ENCODE measurements at places on chromosomes 7 and 10.

DNA sequence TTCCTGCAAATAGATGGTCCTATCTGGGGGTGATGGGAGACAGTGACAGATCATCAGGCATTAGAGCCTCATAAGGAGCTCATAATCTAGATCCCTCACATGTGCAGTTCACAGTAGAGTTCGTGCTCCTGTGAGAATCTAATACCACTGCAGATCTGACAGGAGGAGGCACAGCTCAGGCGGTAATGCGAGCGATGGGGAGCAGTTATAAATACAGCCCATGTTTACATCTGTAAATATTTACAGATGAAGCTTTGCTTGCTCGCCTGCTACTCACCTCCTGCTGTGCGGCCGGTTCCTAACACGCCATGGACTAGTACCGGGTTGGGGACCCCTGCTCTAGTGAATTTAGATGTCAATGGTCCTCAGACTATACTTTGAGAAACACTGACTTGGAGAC, 17.0 kb upstream of the CDCA7L start:
- no peak for DNase-seq

DNA sequence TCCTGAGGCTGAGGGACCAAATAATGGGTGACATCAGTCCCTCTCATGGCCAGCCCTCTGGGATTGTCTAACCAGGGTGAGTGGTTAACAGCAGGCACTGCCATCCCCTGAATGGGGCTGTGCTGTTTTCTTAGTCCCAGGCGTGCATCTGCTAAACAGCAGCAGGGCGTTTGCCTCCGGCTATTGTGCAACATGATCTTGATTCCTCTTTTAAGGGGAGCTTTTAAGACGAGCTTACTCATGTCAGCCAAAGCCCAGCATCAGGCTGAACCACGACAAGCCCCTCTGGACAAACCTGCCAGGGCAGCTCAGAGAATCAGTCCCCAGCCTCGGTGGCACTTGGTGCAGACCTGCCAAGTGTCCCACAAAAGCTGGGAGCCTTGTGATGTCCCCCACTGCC, 16.2 kb upstream of the IGFBP3 start:
- DNase-seq: no peak

- no peak for DNase-seq
Observed at GRCh38 chr7:154406312-154406711, 354.1 kb downstream of the DPP6 start.

GRCh38 chr7:1559626-1560590, 3.9 kb upstream of the TMEM184A start:
- DNase-seq: no peak

DNA sequence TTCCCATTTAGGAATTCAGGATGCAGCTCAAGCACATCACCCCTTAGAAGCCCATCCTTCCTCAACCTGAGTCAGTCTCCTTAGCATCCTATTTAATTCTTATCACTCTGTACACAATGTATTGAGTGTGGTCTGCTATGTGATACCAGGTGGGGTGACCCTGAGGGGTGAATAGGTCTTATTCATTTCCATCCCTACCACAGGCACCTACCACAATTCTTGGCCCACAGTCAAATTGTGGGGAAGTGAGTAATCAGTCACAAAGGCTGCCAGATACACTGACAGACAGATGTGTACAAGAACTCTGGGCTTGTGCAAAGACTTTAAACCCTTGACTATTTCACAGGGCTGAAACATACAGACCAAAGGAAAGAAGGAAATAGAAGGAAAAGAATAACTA, 560.5 kb downstream of the PARD3 start:
- no peak for DNase-seq

GRCh38 chr7:27462575-27463270, 200.0 kb downstream of the HIBADH start:
- no peak for DNase-seq

GRCh38 chr7:73622909-73623797, 1.2 kb downstream of the MLXIPL start:
- DNase-seq: no peak

- DNase-seq: no peak
Observed at GRCh38 chr7:151342102-151342646, 562 bp downstream of the NUB1 start.

GRCh38 chr7:24284699-24285506, 913 bp downstream of the NPY start:
- DNase-seq: no peak

- no peak for DNase-seq
Observed at GRCh38 chr10:124523901-124524300, 62.3 kb downstream of the LHPP start.

DNA sequence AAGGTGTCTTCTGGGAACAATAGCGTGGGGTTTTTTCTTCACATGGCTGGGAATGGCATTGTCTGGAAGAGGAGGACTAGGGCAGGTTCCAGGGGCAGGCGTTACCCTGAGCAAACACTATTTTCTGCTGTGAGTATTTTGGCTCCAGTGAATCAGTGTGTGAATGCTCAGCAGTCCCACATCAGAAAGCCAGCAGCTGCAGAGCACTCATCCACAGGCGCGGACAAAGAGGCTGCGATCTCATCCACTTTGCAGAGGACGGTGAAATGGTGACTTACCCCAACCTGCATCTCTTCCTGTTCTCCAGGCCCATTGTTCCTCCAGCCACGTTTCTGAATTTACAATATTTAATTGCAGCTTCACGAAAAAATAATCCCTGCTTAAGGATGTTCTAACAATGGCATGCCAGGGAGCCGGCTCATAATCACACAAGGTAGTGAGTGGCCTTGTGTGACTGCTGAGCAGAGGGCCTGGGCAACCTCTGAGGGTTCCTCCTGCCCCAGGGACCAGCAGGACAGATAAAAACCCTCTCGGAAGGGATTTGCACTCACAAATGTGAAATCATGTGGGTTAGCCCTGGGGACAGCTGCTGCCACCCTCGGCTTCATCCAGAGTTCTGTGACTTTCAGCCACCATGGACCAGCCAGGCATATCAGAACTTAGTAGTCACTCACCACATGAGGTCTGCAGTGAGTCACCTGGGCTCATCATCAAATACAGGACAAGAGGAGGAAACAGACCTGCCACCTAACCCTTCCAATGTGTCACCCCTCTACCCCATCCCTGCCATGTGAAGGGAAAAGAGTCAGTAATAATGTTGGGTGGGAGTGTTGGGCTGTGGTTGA, 65.0 kb upstream of the EN2 start:
- DNase-seq: no peak

GRCh38 chr10:35998026-35998425, 355.9 kb upstream of the FZD8 start:
- DNase-seq: no peak

DNA sequence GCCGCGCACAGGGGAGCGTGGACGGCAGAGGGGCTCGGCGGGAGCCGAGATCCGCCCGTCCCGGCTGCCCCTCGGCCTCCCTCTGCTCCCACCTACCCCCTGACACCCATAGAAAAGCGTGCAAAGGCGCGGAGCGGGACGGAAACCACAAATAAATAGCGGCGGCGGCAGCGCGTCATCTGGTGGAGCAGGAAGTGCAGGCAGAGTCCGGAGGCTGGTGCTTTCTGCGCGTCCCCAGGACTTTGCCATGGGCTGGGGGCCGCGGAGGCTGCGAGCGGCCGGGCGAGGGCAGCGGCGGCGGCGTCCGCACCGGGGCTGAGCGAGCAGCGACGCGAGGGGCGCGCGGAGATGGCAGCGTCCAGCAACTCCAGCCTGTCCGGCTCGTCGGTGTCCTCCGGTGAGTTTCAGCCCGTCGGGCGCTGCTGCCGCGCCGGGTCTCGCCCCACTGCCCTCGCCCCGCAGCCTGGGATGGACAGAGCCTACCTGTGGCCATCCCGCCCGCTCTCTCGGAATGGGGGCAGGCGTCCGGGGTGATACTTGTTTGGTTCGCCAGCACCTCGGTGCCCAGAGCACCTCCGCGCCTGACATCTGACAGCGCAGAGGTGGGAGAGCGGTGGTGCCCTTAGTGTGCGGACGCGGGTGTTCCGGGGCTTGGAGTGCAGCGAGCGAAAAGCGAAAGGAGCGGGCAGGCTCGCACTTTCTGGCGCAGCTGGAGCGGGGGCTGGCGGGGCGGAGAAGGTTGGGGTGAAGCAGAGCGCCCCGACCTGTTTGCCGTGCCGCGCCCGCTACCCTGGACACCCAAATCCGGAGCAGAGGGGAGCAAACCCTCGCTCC, at the start of gene CHN2:
Gene CHN2, plus strand, starts transcription at position 182 of the 834 bp plus-strand sequence.
- peak; percentile 48 for DNase-seq

DNA sequence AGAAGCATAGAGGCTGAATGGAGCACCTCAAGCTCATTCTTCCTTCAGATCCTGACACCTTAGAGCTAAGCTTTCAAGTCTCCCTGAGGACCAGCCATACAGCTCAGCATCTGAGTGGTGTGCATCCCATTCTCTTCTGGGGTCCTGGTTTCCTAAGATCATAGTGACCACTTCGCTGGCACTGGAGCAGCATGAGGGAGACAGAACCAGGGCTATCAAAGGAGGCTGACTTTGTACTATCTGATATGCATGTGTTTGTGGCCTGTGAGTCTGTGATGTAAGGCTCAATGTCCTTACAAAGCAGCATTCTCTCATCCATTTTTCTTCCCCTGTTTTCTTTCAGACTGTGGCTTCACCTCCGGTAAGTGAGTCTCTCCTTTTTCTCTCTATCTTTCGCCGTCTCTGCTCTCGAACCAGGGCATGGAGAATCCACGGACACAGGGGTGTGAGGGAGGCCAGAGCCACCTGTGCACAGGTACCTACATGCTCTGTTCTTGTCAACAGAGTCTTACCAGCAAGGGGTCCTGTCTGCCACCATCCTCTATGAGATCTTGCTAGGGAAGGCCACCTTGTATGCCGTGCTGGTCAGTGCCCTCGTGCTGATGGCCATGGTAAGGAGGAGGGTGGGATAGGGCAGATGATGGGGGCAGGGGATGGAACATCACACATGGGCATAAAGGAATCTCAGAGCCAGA, 31.0 kb downstream of the PRSS2 start:
- DNase-seq: no peak

DNA sequence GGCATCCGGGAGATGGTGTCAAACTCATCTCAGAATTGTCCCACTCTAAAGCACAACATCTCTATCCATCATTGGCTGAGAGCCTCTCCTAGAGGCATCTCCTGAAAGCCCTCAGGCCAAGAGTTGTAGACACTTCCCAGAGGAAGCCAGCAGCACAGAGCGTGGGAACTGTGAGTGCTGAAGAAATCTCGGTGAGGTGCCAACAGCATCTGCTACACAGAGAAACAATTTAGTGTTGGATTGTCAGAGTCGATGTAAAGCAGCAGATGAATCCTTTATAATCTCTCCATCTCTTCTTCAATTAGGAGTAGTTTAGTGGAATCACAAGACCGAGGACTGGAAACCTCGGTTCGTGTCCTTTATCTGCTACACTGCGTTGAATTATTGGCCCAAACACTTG, 172.2 kb downstream of the C7orf25 start:
- DNase-seq: no peak

DNA sequence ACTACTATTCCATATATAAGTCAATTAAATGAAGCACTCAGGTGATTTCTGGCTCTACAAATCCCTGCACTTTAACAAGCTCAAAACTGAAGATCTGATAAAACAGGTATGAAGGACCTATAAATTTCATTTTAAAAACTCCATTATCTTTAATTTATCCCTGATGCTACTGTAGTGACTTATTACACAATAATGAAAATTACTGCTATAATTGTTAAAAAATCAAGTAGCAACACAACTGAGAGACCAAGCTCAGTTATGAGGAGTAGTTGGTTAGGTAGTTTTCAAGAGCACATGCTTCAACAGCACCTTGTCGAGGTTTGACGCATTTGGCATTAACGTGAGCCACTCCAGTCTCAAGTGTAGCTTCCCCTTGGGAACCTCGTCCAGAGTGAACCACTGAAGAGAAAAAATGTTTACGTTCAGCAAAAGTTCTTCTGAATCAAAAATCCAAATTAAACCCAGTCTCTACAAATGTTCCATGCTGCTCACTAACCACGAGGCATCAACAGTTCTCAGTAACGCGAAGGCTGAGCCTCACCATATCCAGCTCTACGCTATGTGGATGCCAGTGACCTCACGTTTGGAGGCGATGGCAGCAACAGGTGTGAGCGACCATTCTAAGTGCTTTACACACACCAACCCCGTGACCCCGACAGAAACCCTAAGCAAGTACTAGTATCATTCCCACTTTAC, 55.3 kb upstream of the NCAPG2 start:
- DNase-seq: no peak

- no peak for DNase-seq
Observed at GRCh38 chr7:12945901-12946300, 258.5 kb downstream of the ARL4A start.

GRCh38 chr7:158165711-158166110, 421.9 kb downstream of the PTPRN2 start:
- DNase-seq: no peak

DNA sequence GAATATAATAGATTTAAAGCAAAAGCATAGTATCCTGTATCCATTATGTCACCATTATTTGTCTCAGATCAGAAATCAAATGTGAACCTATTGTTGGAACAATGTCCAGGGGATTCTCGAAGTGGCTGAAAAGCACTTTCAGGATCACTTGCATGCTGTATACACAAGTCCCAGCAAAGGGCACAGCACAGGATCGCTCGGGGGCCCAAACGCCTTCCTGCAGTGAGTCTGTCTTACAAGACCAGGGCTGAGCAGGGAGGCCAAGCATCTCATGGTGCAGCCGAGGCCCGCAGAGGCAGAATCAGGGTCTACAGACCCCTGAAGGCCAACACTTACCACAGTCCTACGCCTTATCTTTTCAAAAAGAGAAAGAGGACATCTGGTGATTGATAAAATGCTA, 92.3 kb downstream of the TNS3 start:
- DNase-seq: no peak

DNA sequence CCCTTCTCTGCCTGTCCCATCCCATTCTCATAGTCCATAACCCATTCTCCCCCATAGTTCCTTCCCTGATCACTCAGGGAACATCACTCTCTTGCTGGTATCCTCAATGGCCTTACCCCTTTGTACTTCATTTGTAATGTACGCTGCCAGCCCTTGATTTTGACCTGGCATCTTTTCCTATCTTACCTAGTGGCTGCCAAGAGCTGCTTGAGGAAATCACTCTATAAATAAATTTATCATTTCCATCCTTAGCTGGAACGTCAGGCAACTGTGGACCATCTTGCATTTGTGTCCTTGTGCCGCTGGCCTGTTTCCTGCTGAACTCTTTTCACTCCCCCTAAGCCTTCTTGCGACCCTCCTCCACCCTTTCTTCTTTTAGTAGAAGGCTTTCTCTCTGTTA, 14.0 kb downstream of the CDK14 start:
- DNase-seq: no peak

- no peak for DNase-seq
Observed at GRCh38 chr7:51304729-51305128, 11.9 kb downstream of the COBL start.

DNA sequence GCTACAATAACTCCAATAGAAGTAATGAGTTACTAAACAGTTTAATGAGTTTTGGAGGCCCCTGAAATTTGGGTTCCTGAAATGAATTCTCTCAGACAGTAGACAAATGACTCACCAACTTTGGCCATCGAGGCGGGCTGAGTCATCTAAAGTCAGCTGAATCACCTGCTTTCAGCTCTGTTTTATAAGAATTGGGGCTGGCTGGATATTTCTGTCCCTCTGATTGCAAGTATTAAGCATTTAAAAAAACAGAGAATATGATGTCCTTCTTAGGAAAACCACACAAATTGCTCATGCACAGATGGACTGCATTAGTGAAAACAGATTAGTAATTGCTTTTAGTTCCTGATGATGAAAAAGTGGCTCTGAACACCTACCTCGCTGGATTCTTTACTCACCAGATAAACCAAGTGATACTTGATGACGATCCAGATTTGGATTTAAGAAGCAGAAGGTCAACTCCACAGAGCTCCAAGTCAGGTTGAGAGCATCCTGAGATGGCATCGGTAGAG, 59.1 kb downstream of the ZNF365 start:
- peak; percentile 0 for DNase-seq

GRCh38 chr7:94069162-94069739, 65.1 kb upstream of the BET1 start:
- no peak for DNase-seq

- peak; percentile 16 for DNase-seq
Observed at GRCh38 chr10:101646364-101646763, 48.6 kb downstream of the FBXW4 start.

Data from amygdala (tissue), 56 donors.